Natural killer cell treated with Interleukin-12 subunit alpha and Interleukin-12 subunit beta and Interleukin-15 and Interleukin-18, amount 100 ng/mL, for 72 hours (primary cell): ENCODE measurements at places on chromosomes 7 and 10.

DNA sequence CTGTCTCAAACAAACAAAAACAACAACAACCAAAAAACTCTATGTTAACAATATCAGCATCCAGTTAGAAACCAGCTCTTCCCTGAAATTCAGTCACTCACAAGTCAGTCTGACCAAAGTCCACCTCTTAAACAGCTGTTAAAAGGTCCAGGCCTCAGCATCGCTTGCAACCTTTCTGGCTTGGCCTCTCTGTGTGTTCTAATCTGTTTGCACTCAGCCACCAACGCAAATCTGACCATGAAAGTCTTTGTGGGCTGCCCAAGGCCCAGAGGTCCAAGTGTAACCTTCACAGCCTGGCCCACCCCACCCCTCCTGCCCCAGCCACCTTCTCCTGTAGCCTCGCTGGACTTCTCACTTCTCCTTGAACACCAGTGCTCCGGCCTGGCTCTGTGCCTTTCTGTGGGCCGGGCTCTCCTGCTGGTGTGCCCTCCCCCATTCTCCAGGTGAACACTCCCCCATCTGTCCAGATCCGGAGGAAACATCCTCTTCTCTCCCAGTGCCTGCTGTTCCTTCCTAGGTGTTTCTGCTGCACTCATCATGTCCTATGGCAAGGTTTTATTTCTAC lies 72.2 kb upstream of the EFCAB10 start:
- H3K4me3 ChIP-seq, result no peak overlapping the region
- peaks cover 11% of the 10 kb centered on the region for H3K4me1 ChIP-seq
- DNase-seq, result no peak
- H3K36me3 ChIP-seq, result no peaks in the 10 kb centered on the region

- no peaks in the 10 kb centered on the region for H3K27me3 ChIP-seq
- no peak overlapping the region for H3K4me3 ChIP-seq
- no peak for DNase-seq
- no peaks in the 10 kb centered on the region for H3K36me3 ChIP-seq
Observed at GRCh38 chr10:16602104-16602775, 80.6 kb upstream of the C1QL3 start.

GRCh38 chr10:62183442-62183841 lies 85.2 kb downstream of the RTKN2 start:
- no peaks in the 10 kb centered on the region for H3K27me3 ChIP-seq
- peaks cover 15% of the 10 kb centered on the region for H3K36me3 ChIP-seq
- peak; percentile 74 for DNase-seq
- H3K27ac ChIP-seq, result peak overlapping the region; percentile 89

GRCh38 chr7:25893436-25893835 lies 258.6 kb upstream of the NFE2L3 start:
- H3K4me3 ChIP-seq, result peak overlapping the region; percentile 91
- no peak for DNase-seq
- H3K27ac ChIP-seq, result peak overlapping the region; percentile 91
- H3K36me3 ChIP-seq, result no peaks in the 10 kb centered on the region
